CD4-positive, alpha-beta T cell treated with Interleukin-15 for 4 hours (primary cell): ENCODE measurements at places on chromosomes 5 and 9.

- no peak for DNase-seq
Observed at GRCh38 chr9:107216329-107216728, 66.8 kb upstream of the RAD23B start.

GRCh38 chr5:161098516-161098915, 246.5 kb upstream of the ATP10B start:
- DNase-seq, result no peak

DNA sequence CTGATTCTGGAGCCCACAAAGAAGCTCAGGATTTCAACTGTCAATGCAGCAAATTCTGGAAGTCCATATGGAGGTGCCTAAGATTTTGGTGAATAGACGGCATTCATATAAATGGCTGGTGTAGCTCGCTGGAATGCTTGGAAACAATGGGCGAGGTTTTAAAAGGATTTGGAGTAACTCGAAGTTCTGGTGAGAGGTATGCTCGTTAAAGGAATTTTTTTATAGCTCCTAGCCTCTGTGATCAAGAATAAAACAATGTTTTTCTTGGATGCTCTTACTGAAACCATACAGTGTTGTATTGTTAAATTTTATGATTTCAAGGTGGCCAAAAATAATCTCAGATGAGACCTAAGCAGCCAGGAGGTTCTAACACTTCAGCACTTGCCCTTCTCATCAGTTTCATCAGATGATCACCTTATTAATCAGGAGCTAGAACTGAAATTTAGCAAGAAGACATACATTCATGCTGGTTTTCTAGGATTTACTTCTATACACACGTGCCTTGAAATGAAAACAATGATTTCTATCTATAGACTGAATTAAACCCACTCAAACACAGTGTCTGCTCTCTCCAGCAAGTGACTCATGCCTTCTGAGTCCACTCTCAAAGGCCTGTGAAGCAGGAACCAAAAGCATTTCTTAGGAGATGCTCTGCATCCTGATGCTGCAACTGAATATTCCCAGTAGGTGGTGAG, 79.2 kb downstream of the OTULIN start:
- no peak for DNase-seq

DNA sequence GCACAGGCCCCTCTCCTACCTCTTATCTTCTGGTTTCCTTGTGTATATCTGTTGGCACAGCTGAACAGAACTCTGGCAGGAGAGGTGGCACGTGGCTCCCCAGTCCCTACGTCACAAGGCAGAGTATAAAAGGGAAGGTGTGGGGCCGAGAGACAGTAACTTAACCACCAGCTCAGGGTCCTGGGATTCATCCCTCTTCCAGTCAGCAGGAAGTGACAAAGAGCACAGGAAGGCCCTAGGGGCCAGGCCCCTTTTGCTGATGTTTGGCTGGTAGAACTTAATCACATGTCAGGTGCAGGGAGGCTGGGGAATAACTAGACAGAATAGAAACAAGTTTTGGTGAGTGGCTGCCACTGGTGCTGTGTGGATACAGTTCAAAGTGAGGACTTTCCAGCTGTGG, 4.5 kb upstream of the ICE1 start:
- no peak for DNase-seq

DNA sequence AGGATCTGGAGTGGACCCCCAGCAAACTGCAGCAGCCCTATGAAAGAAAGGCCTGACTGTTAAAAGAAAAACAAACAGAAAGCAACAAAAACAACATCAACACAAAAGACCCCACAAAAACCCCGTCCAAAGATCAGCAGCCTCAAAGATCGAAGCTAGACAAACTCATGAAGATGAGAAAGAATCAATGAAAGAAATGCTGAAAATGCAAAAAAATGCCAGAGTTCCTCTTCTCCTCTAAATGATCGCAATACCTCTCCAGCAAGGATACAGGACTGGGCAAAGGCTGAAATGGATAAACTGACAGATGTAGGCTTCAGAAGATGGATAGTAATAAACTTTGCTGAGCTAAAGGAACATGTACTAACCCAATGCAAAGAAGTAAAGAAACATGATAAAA, 526.3 kb upstream of the DAB2 start:
- DNase-seq, result no peak

GRCh38 chr5:124887223-124887622, 140.8 kb upstream of the ZNF608 start:
- no peak for DNase-seq

DNA sequence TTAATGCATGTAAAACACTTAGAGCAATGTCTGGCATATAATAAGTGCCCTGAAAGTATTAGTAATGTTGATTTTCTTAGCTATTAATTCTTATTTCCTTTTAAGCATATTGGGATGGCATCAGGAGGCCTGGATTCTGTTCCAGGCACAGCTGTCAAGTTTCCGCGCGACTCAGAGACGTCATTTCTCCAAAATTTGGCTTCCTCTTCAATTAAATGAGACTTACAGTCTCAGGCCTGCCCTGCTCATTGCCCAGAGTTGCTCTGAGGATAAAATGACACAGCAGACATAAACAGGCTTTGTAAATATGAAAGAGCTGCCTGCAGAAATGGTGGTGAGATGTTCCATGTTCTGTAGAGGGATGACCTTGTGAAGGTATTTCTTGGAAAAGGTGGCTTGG, 159.8 kb upstream of the GLRA1 start:
- DNase-seq, result no peak

- DNase-seq, result no peak
Observed at GRCh38 chr9:75239176-75239575, 150.9 kb downstream of the OSTF1 start.

DNA sequence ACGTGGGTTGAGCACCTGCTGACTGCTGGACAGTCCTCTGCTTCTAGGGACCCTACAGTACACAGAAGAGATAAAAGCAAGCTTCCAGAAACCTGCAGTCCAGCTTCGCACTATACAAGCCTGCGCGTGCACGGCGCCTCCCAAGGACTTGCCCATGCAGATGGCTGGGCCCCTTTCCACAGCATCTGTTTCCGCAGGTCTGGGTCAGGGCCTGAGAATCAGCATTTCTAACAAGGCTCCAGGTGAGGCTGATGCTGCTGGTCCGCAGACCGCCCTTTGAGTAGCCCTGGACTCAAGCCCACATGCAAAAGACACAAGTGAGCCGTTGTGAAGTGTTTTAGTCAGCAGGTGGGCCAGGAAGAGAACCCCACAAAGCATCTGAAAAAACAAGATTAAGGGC, 133.1 kb downstream of the HSD17B3 start:
- no peak for DNase-seq

- no peak for DNase-seq
Observed at GRCh38 chr5:151110992-151111391, 30.2 kb upstream of the TNIP1 start.

GRCh38 chr5:28165096-28165495, 1126.7 kb upstream of the CDH9 start:
- no peak for DNase-seq

- no peak for DNase-seq
Observed at GRCh38 chr9:116812231-116813030, 125.3 kb downstream of the TRIM32 start.

DNA sequence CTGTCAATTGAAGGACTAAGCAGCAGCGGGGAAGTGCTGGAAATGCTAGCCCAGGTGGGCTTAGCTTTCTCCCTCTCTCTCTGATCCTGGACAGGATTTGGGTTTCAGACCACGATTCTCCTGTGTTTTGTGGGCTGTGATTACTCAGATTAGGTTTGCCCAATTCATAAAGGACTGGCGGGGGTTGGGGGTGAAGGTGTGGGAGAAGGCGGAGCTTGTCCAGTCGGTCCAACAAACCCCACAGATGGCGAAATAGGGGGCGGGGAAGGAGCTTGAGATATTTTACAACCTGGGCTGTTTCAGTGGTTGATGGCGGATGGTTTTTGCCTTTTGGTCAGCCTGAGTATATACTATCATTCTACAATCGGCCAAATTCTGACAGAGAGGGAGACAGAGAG, 35.2 kb downstream of the PCDHAC2 start:
- DNase-seq, result no peak

DNA sequence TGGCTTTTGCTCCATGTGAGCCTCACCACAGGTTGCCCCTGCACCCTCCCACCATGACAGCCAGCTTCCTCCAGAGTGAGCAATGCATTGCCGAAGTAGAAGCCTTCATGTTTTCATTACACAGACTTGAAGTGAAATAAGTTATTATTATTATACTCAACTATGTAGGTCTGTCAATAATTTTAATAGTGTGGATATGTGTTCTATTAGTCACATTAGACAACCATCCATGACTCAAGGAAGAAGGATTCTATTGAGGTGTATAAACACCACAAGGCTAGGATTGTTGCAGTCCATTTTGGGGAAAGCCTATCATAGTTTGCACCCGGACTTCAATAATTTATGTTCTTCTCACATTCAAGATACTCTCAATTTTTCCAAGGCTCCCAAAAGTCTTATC, 369.5 kb downstream of the TAF11L14 start:
- DNase-seq, result no peak

DNA sequence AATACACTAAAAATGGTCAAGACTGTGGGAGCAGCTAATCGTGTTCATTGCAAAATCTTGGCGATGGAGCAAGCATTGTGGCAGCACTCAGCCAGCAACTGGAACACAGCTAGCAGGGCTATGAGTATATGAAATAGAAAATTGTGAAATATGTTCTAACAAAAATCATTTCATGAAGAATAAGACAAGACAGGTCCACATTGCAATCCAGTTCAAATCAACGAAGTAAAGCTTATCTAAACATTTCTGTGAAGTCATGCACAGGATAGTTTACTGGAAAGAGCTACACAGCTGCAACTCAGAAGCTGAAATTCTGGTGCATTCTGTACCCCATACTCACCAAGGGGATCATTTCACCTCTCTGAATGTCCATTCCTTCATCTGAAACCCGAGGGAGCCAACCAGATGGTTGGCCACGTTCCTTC, 5.3 kb upstream of the NFIL3 start:
- no peak for DNase-seq

GRCh38 chr5:137651022-137651421, 84.9 kb downstream of the KLHL3 start:
- DNase-seq, result no peak

DNA sequence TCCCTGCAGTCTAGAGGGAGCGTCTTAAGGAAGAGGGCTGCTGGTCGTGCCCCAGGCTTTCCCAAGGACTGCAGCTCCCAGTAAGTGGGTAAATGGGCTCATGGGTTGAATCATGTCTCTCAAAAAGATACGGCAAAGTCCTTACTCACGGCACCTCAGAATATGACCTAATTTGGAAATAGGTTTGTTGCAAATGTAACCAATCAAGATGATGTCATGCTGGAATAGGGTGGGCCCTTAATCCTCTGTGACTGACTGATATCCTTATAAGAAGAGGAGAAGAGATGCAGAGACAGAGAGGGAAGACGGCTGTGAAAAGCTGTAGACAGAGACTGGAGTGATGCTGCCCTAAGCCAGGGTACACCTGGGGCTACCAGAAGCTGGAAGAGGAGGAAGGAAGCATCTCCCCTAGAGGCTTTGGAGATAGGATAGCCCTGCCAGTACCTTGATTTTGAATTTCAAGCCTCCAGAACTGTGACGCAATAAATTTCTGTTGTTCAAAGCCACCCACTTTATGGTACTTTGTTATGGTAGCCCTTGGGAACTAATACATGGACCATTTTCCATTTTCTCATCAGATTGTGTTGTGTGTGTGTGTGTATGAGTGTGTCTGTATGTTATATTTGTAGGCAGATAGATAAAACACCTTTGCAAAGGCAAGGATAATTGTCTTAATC, 15.0 kb downstream of the GALNT10 start:
- no peak for DNase-seq

DNA sequence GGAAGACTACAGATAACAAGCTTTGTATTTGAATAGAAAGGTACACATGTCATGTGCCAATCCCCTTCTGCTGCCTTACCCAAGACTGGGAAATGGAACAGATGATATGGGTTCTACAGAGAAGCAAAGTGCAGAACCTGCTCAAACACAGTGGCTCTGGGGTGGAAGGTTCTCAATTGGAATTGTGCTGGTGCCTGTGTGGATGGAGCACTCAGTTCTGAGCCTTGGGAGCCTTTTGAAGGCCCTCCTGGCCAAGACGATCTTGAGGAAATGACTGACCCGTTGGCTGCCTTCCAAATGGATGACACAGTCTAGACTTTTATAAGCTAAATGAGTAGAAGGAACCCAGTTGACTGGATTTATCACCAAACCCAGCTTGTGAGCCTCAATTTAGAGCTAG, 4.2 kb upstream of the PRSS3 start:
- DNase-seq, result no peak

GRCh38 chr9:35714579-35715252, 17.3 kb downstream of the TLN1 start:
- no peak for DNase-seq

DNA sequence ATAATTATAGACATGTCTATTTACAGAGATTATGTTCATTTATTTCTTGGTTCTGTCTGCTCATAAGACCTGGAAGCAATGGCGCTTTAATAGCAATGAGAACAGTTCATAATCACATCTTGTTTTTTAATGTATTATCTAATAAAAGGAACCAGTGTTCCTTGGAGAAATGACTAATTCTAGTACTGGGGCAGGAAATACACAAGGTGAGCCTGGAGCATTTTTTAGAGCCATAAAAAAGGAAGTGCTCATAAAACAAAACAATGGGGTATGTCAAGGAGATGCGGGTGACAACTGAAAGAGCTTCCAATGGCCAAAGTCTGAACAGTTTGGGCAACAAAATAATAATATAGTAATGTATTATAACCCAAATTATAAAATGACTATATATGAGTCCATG, 531.9 kb upstream of the CHD1 start:
- no peak for DNase-seq

DNA sequence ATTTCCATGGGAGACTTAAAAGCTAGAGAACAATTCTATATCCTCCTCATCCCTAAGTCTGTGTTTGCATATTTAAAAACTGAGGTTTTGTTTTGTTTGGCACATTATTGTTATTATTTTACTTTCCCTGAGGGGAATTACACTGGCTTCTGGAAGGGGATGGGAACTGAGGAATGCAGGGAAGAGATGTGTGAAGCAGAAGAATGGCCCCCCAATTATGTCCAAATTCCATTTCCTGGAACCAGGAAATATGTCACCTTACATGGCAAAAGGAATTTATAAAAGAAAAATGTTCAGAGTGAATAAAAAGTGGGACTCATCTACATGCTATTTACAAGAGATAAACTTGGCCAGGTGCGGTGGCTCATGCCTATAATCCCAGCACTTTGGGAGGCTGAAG, 129.8 kb downstream of the MARCHF11 start:
- DNase-seq, result no peak

DNA sequence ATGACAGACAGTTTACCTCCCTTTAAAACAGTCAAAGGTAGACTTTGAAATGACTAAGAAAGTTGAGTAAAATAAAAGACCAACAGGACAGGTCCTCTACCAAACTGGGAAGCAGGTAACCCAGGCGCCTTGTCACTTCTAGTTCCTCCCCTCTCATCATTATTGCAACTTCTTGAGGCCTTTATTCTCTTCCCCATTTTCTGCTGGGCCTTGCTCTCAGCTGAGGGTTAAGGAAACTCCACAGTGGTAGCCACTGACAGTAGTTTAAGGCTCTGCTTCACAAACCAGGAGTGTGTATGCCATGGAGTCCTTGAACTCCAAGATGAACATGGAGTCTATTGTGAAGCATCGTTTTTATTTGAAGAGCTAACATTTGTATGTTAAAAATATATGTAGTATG, 36.9 kb upstream of the TCERG1 start:
- DNase-seq, result no peak
